Urothelium cell line (cell line): ENCODE measurements at places on chromosomes 5 and 9.

DNA sequence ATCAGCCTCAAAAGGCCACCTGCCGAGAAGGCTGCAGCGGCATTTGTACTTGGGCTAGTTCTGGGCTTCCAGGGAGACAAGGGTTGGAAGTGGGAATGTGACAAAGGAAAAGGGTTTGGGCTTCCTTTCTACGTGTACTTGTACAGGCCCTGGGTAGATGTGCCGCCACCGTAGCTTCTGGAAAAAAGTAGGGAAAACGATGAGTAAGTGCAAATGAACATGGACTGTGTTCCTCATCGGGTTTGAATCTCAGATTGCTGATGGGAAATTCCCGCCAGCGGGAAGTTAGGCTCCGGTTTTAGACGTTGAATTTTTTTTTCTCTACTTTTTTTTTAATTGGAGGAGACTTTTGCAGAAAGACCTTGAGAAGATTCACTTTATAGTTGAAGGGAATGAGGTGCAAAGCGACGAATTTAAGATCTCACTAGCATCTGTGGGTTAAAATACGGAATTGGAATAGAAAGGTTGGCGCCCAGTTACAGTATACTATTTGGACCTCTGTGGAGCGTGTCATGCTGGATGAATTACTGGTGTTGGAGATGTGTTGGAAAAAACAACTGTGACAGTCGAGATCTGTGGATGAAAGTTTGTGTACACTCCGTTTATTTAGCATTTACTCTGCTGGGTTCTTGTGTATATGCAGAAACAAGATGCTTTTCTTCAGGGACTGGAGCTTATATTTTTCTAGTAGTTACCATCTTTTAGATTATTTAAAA is 1.2 kb downstream of the G3BP1 start:
- peak; percentile 9 for DNase-seq

DNA sequence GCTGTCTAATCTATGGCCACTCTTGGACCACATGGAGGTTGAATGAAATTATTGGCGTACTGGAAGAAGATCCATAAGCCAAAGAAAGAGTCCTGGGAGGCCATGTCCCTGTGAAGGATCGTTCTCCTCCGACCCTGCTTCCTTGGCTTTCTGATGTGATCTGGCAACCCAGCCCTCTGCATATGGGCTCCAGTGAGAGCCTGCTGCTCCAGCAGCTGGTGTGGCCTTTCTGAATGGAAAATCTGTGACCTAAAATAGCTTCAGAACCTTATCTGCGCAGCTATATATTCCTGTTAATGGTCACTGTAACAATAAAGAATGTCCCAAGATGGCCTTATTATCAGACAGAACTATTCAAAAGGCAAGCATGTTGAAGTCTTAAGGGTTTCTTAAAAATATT is 40.2 kb upstream of the PHF2 start:
- no peak for DNase-seq

GRCh38 chr9:126839301-126839700 is 21.1 kb upstream of the ZBTB34 start:
- no peak for DNase-seq

GRCh38 chr5:172113036-172113435 is 75.0 kb downstream of the STK10 start:
- DNase-seq = no peak

DNA sequence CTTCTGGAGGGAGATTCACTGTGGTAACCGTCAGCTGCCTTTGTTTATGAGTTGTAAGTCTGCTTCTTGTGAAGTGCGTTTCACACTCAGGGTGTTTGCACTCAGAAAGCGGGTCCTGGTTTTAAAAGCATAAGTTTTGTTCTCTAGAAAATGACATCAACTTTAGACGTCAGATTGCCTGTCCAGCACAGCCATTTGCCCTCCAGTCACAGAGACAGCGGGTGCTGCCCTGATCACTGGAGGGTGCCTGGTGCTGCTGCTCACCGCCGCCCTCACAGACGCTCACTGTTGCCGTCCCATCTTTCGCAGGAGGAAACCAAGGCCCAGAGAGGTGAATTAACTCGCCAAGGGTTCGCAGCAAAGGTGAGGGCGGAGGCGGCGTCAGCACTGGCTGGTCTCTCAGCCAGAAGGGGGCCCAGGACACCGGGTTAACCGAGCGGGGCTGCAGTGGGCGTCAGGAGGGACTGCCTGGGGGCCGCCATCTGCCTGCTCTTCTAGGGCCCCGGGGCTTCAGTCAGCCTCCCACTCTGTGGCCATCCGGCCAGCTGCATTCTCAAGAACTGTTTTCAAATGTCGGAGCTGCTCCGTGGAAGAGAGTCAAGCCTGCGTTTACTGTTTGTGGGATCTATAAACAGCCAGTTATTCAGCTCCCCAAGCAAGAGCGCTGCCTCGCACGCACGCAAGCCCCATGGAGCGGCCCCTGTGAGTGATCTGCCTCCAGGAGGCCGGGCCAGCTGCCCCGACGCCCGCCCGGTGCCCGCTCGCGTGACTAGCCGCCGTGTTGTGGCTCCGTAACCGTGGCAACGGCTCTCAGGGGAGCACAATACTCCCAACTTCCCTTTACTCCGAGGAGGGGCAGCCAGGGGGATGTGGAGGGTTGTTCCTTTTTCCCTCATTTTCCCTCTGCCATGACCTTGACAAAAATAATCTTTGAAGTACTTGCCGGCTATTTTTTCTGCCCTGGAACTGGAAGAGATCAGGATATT is 43.4 kb upstream of the EXOC3 start:
- no peak for DNase-seq

- DNase-seq = no peak
These were observed 178.5 kb upstream of the PHYKPL start for GRCh38 chr5:178411083-178411482.
